ENCODE measurements at places on chromosomes 1 and 21.

GRCh38 chr1:204077979-204078696 lies 5.2 kb downstream of the SOX13 start:
- DNase-seq = no peak

GRCh38 chr1:17310068-17310640 lies 2.2 kb downstream of the PADI4 start:
- no peak for DNase-seq

- DNase-seq = no peak
Measured at GRCh38 chr1:240189386-240189989, 97.8 kb downstream of the FMN2 start.

GRCh38 chr1:76086597-76086996 lies 12.1 kb downstream of the ST6GALNAC3 start:
- no peak for DNase-seq

DNA sequence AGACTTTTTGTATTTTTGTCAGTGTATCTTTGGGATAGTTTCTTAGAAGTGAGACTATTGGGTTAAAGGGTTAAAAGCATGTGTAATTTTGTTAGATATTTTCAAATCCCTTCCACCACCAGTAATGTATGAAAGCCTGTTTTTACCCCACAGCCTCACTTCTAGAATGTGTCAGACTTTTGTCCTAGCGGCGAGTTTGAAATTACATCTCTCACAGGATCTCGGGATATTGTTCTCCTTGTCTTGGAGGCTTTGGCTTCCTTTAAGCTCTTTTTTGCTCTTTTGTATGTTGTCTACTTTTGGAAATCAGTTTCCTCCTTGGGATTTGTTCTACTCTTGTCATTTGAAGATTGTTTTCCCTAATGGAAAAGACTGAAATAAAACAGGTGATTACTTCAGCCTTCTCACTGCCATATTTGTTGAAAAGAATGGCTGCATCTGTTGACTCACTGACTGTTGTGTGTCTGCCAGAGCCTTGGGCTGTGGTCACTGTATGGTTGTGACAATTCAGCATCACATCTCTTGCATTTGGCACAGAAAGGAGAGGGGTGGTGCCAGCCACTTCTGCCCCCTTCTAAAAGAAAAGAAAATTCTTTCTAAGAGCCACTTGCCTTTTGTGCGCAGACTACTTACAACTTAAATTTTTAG lies 22.6 kb downstream of the ST3GAL3 start:
- no peak for DNase-seq

Data from SW 1271 (cell line).